ENCODE measurements at places on chromosomes 3 and 15.

- no peak for DNase-seq
Measured at GRCh38 chr3:195129072-195129643, 141.8 kb downstream of the XXYLT1 start.

- no peak for DNase-seq
Measured at GRCh38 chr3:46667061-46667621, 26.3 kb downstream of the ALS2CL start.

GRCh38 chr3:175911937-175912336, 1052.8 kb downstream of the NAALADL2 start:
- DNase-seq, result no peak

DNA sequence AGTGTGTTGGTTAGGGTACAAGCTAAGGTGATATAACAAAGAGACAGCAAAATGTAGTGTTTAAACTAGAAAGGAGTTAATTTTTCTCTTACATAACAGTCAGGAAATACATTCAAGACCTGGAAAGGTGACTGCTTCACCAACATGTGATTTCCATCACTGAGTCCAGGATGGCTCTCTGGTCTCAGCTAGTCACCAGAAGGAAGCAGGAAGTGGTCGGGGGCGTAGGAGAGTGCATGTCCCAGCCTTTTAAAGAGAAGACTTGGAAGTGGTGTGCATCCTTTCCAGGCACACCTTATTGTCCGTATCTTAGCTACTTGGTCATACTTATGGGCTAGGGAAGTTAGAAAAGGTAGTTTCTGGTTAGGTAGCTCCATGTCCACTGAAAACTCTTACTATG, 11.1 kb upstream of the UBE2Q2 start:
- no peak for DNase-seq

All from stimulated activated CD8-positive, alpha-beta memory T cell treated with anti-CD3 and anti-CD28 coated beads, Interleukin-7, amount 100 ng/mL, for 48 hours (primary cell).